ENCODE measurements at places on chromosomes 6 and 20.
A peak's percentile ranks its signal among the peaks of the same experiment; 100 is the strongest.

DNA sequence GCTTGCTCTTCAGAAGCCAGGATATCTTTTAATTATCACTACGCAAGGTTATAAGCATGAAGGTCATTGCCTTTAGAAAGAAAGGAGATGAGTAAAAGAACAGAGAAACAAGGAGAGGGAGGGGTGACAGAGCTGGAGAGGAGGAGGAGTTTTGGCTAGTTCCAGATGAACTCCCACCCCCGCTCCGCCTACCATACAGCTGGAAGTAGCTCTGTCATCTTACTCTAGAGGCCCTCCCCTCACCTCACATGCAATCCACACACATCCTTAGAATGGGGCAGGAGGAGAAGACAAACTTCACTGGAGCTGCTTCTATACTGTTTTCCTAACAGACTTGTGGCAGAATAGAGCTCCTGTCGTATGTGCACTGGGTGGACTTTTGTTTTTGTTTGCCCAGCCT, 144.7 kb downstream of the SCML4 start:
- DNase-seq, result no peak

- DNase-seq, result no peak
Observed at GRCh38 chr6:127053032-127053874, 65.2 kb upstream of the RSPO3 start.

DNA sequence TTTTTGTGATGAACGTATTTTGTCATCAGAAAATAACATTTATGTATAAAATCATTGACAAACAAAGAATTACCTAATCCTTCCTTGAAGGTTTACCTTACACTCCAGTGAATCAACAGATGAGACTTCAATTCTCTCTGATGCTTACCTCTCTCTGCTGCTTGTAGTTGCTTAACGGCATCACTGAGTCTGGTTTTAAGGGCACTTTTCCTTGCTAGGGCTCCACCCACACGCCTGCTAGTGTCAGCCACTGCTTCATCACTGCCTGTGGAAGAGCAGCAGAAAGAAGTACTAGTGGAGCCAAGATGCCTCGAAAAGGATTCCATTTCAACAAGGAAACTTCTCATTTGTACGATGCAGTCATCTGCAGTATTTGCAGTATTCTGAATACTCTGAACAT, 63.0 kb downstream of the FAM229B start:
- DNase-seq, result peak; percentile 16

- DNase-seq, result no peak
Observed at GRCh38 chr6:117188627-117189201, 76.6 kb upstream of the VGLL2 start.

DNA sequence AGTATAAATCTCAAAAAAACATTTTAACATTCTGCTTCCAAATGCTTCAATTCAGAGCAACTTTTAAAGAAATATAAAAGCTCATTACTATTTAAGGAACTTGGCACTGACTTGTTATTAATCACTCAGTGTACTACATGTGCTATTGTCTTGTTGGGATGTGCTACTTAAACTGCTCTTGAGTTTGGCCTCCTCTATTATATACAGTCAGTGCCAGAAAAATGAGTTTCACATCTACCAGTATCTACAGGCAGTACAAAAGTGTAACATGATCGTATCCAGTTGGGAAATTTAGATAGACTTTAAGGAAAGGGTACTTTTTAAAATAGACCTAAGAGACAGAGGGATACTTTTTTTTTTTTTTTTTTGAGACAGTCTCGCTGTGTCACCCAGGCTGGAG, 627.3 kb upstream of the SLC35B3 start:
- DNase-seq, result no peak

DNA sequence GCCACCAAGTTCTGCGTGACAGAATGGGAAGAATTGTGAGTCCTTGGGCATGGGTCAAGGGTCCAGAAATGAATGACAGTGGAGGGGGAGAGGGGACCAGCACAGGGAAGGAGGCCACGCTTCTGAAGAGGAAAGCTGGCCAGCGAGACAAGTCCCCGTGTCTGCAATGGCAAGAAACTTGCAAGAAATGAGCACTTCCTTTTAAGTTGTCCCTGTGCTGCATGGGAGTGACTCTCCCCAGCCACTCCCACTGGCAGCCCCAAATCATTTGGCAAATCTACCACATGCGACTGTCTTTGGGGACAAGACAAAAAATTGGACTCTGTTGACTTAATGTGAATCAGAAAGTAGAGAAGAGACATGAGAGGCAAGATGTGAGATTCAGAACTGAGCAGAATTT, 242.2 kb upstream of the RREB1 start:
- DNase-seq, result no peak

DNA sequence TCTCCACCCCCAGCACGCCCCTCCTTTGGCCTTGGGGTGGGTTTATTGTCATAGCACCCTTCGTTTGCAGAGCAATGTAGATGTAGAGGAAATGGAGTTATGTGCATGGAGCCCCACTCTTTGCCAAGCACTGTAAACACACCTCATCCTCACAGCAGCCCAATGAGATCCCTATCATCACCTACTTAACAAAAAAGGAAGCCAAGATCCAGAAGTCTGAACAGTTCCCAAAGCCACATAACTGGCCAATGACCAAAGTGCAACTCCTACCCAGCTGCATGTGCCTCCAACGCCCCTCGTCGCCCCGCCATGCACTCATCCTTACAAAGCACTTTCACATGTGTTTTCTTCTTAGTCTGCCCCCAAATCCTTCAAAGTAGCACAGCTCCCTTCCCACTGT, 21.8 kb upstream of the FOXQ1 start:
- no peak for DNase-seq

- no peak for DNase-seq
Observed at GRCh38 chr20:25284131-25284601, 36.3 kb downstream of the PYGB start.

- no peak for DNase-seq
Observed at GRCh38 chr6:153959276-153959675, 79.8 kb upstream of the OPRM1 start.

DNA sequence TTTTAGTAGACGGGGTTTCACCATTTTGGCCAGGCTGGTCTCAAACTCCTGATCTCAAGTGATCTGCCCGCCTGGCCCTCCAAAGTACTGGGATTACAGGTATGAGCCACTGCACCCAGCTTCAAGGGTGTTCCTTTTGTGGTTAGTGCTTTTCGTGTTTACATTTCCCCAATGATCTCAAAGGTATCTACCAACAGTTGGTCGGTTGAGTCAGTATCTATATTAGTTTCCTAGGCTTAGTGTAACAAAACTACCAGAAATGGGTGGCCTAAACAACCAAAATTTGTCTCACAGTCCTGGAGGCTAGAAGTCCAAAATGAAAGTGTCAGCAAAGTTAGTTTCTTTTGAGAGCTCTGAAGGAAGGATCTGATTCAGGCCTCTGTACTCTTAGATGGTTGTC, 30.1 kb downstream of the CASP8AP2 start:
- DNase-seq, result no peak

DNA sequence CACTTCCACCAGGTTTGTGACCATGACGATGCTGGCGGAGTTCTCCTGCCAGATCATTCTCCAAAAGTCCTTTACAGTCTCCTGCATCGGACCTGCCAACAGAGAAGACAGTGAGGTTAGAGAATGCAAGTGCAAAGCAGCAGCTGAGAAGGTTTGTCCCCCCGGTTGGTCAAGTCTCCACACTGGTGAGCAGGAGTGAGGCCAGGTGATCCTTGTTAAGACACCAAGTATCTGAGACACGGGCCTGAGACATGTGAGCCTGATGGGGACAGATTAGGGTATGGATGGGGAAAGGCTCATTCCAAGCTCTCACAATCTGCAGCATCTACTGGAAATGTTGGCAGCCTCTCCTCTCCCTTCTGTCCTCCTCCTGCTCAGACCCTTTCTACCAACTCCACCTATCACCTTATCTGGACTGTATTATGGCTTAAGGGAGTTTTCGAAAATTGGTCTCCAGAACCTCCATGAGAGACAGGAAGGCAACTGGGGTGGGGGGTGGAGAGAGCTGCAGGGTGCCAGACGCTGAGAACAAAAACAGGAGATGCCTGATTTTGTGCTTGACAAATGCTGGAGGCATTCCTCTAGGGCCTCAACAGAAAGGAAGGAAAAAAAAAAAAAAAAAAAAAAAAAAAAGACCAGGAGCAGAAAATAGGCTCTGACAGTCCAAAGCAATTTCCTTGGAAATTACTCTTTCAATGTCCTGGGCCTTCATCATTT, 500.4 kb upstream of the CHD6 start:
- no peak for DNase-seq

DNA sequence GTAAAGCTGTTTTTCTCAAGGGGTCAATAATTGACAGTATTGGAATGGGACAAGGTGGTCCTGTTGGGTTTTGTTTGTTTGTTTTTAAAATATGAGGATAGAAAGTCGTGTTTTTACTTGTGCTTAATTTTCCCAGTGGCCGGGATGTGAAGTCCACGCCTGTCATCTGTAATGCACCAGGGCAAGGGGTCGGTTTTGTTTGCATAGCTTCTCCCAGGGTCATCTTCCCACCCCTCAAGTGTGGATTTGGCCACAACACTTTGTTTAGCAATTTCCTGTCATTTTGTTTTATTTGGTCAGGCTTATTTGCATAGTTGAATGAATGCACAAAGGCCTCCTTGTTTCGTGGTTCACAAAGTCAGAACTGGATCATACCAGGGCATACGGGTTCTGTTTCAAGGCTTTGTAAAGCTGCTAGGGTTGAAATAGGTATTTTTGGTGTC, 29.8 kb downstream of the SYNJ2 start:
- no peak for DNase-seq

DNA sequence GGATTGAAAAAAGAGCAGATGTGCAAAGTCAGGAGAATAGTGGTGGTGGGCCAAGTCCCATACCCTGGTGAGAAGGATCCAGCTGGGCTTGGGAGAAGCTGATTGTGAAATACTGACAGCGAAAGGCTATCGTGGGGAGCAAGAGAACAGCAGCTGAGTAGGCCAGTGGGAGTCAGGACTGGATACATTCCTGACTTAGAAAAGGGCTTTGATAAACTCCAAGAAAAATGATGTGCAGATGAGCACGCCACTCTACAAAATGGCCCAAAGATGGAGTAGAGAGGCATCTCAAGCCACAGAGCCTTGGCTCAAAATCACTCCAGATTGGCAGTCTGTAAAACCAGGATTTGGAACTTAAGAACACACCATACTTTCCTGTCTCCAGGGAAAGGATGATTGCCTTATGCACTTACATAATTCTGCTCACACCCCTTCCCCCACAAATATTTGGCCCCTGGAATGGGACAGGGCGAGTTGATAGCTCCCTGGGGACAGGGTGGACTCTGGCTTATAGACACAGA, 578.7 kb downstream of the MAFB start:
- peak; percentile 50 for DNase-seq

DNA sequence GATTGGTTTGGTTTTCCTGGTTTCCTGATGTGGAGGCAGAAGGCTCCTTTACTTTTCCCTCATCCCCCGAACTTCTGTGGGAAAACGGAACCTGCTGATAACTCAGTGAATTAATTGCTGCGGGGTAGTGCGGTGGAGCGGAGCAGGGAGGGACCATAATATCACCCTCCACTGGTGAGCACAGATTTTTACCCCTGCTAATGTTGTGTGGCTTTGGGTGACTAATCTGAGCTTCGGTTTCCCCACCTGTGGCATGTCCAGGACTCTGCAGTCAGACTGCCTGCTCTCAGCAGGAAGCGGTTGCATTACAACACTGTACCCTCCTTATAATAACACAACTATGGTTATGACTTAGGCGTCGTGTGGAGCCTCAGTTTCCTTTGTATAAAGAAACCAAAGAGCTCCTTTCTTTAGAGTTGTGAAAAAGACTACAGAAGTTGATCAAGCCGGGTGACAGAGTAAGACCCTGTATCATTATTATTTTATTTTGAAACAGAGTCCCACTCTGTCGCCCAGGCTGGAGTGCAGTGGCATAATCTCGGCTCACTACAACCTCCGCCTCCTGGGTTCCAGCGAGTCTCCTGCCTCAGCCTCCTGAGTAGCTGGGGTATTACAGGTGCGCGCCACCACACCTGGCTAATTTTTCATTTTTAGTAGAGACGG, 2.2 kb upstream of the ID1 start:
- no peak for DNase-seq

All from gastrocnemius medialis (tissue), 4 donors.